ENCODE measurements at places on chromosomes 3 and 15.

DNA sequence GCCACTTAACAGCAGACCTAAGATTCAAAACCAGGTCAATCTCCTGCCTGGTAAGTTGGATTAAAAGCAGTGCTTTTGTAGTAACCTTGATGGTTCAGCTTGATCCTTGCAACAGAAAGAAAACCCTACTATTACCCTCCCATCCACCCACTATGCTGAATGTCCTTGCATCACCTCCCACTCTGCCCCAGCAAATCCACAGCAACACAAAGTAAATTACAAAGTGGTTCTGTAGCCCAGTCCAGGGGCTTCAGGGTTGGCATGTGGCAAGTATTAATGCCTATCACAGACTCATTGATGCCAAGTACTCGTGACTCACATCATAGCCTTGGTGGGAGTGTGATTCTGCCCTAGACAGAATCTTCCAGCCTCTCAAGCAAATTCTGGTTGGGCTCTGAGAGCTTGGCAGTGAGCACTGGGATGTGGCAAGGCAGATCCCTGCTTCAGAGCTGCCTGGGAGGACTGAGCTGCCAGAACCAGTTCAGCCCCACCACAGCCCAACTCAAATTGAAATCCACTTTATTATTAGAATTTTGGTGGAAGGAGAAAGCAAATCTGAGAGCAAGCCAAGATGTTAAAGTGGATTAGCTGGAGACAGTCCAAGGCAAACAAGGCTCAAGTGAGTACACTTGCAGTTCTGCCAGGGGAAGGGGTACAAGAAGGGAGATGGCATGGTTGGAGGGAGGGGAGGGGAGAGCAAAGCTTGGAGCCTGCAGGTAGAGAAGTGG, 225.8 kb upstream of the UMPS start:
- DNase-seq = no peak

DNA sequence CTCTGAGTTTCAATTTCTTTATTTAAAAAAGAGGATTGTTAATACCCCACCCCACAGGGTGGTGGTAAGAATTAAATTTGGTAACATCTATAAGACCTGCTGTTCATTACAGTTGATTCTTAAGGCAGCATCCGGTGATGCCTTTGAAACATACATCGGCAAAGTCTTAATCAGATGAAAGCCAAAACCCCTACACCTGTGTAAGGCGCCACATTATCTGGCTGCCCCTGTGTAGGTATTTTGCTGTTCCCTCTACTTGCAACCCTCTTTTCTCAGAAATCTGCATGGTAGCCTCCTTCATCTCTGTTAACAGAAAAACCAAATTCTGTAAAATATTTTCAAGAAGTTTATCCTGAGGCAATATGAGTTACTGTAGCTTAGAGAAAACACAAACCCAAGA, 90.0 kb downstream of the ST6GAL1 start:
- no peak for DNase-seq

DNA sequence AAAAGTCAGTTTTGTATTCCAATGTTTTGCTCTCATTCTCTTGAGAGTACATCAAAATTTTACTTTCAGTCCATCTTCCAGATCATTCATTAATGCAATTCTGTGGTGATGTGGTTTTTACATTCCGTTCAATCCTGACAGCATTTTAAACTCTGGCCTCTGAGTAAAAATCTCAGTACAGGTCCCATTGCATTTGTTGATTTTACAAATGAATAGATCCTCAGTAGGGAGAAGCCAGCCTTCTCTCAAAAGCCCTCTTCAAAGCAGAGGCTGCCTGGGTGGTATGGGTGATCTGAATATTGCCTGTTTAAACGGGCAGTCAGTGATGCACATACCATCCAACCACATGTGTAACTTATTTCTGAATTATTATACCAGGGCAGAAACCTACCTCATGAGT, 72.5 kb upstream of the TSC22D2 start:
- no peak for DNase-seq

DNA sequence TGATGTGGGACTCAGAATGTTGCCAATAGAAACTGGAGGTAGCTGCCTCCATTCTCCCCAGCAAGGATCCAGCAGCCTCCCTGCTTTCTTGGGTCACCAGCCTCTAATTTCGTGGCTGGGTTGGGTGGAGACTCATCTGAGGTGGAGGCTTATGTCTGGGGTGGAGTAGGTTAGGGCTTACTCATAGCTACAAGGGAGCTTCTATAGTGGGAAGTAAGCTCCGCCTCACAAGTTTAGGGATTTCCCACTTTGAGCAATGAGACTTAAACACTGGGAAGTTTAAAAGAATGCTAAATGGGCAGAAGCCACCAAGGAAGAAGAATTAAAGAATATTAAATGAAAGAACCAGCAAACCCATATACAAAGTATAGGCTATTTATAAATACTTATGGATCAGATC, 63.8 kb downstream of the GJD2 start:
- no peak for DNase-seq

GRCh38 chr3:157059181-157059580, 100.8 kb downstream of the CCNL1 start:
- no peak for DNase-seq

DNA sequence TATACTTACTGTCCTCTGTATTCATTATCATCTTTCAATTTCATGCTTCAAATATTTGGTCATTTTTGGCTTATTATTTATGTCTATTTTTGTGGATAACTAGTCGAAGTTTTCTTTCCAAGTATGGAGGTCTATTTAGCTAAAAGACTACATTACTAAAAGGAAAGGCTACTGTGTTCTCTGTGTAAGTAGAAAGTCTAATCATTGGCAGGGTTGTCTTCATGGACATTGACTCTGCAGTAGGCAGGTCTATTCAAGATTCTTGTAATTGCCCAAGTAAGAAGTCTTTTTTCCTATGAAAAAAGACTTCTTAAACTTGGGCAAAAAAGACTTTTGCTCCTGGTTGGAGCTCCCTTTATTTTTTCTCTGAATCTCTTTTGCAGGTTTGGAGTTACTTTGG, 368.6 kb upstream of the GRM7 start:
- no peak for DNase-seq

- DNase-seq = no peak
Observed at GRCh38 chr3:106167728-106168127, 298.9 kb upstream of the CBLB start.

DNA sequence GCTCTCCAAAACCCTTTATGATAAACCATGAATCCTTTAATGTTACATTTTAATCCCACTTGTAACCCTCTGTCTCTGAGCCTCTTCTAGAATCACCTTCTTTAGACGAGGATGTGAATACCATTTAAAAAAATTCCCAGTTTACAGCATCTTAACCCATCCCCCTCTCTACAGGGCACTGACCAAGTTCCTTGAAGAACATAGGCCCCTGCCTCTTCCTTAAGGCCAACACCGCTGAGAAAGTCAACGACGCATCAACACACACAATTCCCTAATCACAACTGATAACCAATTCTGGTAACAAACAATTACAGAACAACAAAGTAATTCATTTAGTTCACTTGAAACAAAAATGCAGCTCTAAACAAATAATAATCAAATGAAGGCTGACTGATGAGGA, 130.3 kb downstream of the DLG1 start:
- DNase-seq = no peak

DNA sequence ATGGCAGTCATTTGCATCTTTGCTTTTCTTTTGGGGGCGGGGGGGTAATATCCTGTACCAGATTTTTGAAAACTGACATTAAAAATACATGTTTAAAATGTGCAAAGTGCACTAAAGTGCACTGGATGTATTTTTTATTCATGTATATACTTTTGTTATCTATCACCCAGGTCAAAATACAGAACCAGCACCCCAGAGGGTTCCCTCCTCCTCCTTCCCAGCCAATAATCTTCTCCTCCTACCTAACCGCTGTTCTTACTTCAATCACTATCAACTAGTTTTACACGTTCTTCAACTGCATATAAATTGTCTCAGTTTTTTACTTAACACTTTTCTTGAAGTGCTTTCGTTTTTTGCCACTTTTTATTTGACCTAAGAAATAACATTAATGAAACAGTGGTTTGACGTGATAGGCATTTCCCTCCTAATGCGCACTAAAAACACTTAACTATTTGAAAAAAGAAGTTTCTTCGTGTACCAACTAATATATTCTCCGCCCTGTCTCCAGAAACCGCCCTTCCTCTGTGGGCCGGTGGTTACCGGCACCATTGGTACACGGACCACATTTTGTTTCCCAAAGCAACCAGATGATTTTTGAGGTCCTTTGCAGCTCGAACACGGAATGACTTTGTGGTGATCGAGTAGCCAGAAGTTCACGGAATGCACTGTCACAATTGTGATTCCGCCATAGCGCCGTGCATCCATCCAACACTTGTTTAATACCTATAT, 836 bp upstream of the AKAP13 start:
- peak; percentile 20 for DNase-seq

- no peak for DNase-seq
Observed at GRCh38 chr15:100760357-100760903, 119.2 kb upstream of the ALDH1A3 start.

GRCh38 chr15:63593705-63594671, 3.2 kb upstream of the FBXL22 start:
- no peak for DNase-seq

Measured in activated CD4-positive, CD25-positive, alpha-beta regulatory T cell treated with anti-CD3 and anti-CD28 coated beads, Interleukin-2, amount 50 U/mL, for 16 hours (primary cell).